ENCODE measurements at places on chromosomes 3 and 15.

DNA sequence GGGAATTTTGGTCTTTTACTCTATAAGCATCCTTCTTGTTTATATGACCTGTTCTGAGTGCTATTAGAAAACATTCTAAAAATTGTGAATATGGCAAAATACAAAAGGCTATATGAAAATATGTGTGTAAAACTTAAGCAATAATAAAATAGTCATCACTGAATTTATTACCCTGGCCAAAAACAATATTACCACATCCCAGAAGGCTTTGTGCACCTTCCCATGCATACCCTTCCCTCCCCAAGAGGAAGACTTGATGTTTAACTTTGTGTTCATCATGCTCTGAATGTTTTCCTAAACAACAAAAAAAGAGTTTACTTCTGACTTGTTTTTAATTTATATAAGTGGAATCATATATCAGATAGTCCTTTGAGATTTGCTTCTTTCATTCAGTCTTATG lies 155.1 kb upstream of the TNIK start:
- DNase-seq, result no peak

DNA sequence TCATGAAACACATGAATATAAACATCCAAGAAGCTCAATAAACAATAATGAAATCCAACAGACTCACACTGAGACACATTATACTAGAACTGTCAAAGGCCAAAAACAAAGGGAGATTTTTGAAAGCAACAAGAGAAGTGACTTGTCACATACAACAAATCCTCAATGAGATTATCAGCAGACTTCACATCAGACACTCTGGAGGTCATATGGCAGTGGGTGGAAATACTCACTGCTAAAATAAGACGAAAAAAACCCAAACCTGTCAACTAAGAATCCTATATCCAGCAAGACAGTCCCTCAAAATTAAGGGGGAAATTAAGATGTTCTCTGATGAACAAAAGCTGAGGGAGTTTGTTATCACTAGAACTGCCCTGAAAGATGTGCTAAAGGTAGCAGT lies 125.4 kb upstream of the MELTF start:
- DNase-seq, result no peak

GRCh38 chr3:181987736-181988135 lies 276.0 kb downstream of the SOX2 start:
- DNase-seq, result no peak

GRCh38 chr3:4882548-4882947 lies 96.7 kb upstream of the BHLHE40 start:
- DNase-seq, result no peak
